Activated CD4-positive, alpha-beta T cell treated with anti-CD3 and anti-CD28 coated beads, Interleukin-2, amount 10 ng/mL, durations not matched to agents 24 days and 14 days (primary cell): ENCODE measurements at places on chromosomes 12 and 14. TPM values are rescaled to one million over a fixed set of nuclear protein-coding genes. Genes with fewer than 3 reads are reported as not detected.

DNA sequence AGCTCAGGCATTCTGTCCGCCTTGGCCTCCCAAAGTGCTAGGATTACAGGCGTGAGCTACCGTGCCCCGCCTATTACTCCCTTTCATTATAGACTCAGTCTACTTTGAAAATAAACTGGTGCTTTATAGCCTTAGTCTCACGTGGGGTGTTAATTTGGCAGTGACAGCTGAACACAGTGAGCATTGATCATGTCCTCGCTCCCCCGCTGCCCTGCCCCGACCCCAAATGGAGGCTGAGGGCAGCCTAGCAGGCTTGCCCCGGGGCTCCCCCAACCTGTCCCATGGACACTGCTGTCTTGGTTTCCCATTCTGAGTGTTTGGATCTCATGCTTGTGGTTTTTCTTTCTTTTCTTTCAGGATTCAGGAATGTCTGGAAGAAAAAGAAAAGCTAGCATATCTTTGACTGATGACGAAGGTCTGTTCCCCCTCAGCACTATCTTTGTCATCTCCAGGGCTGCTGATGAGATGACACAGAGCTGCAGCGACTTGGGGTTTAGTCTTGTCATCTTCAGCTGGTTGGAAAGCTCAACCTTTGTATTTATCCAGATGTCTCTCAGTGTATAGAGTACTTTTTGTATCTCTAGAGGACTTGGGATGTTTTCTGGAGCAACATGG lies 42.2 kb downstream of the EP400 start:
- no peak for DNase-seq

- no peak for DNase-seq
Measured at GRCh38 chr14:96795109-96795828, 1.9 kb upstream of the VRK1 start.

OR6J1 gene
- not detected in 2 replicates for total RNA-seq

GRCh38 chr14:34172550-34173368 lies 221.9 kb upstream of the EGLN3 start:
- DNase-seq: no peak

DNA sequence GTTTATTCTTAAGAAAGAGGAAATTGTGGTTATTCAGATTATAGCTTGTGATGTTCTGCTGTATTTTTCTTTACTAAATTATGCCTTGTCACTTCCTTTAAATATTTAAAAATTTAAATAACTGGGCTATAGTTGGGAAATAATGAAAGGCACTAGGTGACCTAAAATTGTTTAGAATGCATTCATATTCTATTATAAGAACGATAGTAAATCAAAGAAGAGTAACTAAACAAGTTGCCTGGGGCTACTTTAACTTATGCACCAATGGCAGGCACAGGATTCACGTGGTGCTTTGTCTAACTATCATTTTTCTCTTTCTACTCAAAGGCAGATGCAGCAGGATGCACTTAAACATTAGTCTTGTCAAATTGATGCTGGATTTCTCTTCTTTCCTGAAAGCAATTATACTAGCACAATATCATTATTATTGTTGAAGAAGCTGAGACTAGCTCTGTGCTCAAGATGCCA lies 190.7 kb upstream of the PPFIA2 start:
- DNase-seq: no peak

NANOG gene
- total RNA-seq: not detected in 2 replicates

- DNase-seq: no peak
Measured at GRCh38 chr12:38892087-38892786, 13.2 kb downstream of the CPNE8 start.

- no peak for DNase-seq
Measured at GRCh38 chr12:95322326-95322725, 104.7 kb downstream of the VEZT start.

PZP gene
- total RNA-seq: not detected in 2 replicates

HOXC11 gene
- not detected in 2 replicates for total RNA-seq

DNA sequence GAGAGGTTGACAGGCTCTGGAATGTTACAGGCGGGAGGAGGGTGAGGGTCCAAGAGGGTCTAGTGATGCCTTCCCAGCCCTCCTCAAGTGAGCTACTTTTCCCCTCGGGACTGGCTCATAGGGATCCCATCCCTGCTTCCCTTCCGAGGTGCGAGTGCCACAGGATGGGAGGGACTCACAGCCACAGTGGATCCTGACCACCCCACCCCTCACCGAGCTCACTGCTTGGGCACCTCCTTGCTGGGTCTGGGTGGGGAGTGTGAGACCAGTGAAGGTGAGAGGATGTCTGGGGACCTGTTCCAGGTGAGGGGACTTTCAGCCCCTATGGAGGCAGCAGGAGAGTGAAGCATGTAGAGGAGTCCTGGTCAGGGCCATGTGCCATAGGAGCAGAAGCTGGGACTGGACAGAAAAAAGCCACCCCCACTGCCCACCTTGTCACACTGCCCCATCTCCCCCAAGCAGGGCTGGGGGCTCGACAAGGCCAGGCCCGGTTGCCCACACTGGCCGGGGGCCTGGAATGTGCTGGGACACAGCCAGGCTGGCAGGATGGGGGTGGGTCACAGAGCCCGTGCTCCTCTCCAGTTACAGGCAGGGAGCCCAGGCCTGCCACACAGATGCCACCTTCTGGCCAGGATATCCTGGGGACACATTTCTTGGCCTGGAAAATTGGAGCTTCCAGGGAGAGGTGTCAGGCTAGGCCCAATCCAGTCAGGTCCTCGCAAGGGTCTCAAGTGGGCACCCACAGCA lies 1.7 kb upstream of the TNS2 start:
- no peak for DNase-seq

DNA sequence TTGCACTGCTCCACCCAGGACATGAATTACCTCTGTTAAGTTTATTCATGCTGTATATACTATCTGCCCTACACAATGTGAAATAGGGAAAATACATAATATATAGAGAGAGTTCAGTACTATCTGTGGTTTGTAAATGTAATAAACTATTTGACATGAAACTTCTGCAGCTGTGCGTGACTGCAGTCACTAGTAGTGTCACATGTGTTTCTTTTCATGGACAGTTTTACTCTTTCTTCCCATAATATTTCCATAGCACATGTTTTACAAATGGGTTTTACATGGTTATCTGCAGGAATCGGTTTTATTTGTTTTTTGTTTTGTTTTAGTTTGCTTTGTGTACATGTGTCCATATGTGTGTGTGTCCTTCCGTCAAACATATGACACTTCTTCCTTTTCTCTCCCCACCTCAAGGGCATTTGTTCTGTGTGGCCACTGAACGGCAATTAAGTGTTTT lies 1644.1 kb upstream of the FLRT2 start:
- DNase-seq: no peak

- no peak for DNase-seq
Measured at GRCh38 chr12:68470664-68471328, 138.6 kb upstream of the MDM1 start.
